CD4-positive, alpha-beta T cell treated with Interleukin-4 for 4 hours (primary cell): ENCODE measurements at places on chromosomes 1 and 21.

DNA sequence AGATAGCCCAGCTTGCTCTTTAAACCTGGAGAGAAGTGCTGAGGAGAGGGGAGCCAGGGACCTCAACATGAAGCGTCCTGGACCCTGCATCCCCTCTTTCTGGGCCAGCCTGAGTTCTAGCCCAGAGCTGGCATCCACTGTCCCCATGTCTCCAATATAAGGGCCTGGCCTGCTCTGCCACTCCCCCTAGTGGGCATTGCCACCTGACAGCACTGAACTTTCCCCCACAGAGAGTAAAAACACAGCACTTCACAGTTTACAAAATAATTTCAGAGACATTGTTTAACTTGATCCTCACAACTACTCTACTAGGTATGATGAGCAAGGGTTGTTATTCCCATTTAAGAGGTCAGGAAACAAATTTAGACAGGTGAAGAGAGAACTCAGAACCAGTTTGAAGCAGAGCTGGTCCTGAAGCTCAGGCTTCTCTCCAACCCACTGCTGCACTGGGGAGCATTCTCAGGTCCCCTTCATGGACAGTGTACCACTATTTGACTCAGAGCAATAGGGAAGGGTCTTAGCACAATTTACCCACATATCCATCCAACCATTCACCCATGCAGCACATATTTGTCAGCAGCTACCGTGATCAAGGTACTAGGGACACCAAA is 151.2 kb downstream of the DMRTA2 start:
- DNase-seq, result no peak

DNA sequence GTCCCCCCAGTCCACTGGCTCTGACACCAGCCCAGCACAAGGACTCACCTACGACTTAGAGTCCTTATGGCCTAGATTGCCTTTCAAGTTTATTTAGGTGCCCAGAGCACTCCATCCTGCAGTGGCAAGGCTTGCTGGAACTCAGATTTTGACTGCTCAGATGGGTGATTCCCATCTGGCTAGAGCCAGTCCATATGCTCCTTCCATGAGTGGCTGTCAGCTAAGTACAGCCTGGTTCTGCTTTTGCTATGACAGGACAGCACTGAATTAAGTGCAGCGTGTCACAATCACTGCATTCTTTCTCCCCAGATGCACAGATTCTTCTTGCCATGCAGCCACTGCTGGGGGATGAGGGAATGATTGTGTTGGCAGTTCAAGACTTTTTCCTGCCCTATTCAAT is 43.8 kb downstream of the GPR52 start:
- no peak for DNase-seq

GRCh38 chr1:30034627-30035521 is 688.5 kb downstream of the MATN1 start:
- no peak for DNase-seq

DNA sequence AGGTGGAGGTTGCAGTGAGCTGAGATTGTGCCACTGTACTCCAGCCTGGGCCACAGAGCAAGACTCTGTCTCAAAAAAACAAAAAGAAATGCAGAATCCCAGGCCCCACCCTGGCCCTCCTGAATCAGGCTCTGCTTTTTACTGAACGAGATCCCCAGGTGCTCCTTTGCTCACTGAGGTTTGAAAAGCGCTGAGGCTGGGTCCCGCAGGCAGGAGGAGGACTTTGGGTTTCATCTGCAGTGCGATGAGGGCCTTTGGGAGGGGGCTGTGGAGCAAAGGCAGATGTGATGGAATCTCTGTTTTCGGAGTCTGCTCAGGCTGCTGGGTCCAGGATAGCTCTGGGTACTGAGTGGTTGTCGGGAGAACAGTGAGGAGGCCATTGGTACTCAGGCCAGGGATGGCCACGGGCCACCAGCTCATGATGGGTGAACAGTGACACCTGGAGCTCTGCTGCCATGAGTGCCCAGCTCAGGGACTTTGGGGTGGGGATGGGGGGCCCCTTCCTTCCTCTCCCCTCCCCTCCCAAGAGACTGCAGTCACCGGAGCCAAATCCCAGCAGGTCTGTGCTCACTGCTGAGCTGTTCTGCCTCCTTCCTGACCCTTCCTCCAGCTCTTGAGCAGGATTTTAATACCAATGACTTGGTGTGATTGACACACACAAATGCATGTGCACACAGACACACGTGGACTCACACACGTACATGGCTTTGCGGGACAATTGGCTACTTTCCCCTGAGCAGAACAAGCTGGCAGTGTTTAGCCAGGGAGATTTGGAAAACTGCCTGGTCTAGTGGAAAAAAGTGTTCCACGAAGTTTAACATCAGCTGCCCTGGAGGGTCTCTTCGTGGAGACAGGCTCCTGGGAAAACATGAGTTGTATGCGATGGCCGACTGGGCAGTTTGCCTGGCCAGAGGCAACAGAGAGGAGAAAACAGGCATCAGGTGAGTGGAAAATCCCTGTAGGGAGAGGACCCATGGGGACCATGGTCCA is 3.6 kb upstream of the DHRS3 start:
- DNase-seq, result no peak

DNA sequence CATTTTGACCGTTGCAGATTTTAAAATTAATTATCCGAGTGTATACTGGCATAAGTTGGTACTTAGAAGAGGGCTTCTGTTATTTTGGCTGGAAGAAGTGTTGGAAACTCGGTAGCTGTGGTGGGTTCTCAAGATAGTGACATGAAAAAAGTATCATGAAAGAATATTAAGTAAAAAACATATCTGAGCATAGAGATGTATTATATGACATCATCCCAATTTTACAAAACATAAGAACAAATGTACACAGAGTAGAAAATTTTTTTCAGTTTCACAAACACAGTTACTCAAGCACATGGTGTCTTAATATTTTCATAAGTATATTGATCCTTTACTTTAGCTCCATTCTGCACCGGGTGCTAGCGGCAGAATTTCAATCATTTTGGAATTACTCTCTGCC is 684 bp downstream of the IFI16 start:
- no peak for DNase-seq

GRCh38 chr1:55056632-55056992 is 17.3 kb downstream of the PCSK9 start:
- DNase-seq, result no peak

DNA sequence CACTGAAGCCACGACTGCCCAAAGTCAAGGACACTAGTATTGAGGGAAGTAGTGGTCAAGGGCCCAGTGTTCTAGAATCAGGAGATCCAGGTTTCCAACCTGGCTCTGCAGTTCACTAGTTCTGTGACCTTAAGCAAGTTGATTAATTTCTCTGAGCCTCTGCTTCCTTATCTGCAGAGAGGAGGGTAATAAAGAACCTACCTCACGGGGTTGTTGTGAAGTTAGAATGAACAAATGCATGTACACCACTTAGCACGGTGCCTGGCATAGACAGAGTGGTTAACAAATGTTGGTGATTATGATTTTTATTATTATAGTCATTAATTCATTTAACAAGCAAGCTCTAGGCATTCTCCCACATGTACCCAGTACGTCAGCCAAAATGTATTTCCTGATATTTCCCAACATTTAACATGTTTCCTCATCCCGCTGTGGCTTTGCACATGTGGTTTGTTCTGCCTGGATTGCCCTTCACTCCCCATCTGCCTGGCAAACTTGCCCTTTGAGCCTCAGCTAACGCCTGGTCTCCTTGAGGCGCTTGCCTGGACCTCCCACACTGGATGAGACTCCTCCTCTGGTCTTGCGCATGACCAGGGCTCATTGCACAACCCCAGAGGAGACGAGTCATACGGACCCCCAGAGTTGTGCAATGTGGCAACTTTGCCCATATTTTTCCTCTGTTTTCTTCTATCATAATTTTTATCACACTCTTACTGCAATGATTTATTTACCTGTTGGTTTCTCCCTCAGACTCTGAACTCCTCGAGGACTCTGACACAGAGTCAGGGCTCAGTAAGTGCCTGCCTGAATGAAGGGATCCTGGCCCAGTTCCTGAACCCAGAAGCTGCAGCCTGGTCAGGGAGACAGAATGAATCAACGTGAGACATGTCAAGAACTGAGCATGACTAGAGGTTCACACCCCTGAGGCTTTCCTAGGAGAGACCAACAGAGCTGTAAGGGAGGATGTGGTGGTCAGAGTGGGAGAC is 20.7 kb upstream of the MFSD2A start:
- no peak for DNase-seq
